ENCODE measurements at places on chromosomes 4 and X. TPM values are rescaled to one million over a fixed set of nuclear protein-coding genes. Genes with fewer than 3 reads are reported as not detected.

PNMA6A gene
- total RNA-seq = 0.75 TPM

- no peak for DNase-seq
Measured at GRCh38 chrX:151268836-151269235, 92.5 kb downstream of the GPR50 start.

- no peak for DNase-seq
Measured at GRCh38 chr4:186159613-186160012, 31.8 kb upstream of the CYP4V2 start.

- DNase-seq = no peak
Measured at GRCh38 chr4:186351668-186352194, 85.7 kb downstream of the F11 start.

- no peak for DNase-seq
Measured at GRCh38 chr4:114025176-114025777, 45.8 kb upstream of the ARSJ start.

- no peak for DNase-seq
Measured at GRCh38 chr4:42824278-42824977, 68.1 kb upstream of the GRXCR1 start.

GRCh38 chr4:6671648-6672047 is 22.0 kb upstream of the S100P start:
- no peak for DNase-seq

DNA sequence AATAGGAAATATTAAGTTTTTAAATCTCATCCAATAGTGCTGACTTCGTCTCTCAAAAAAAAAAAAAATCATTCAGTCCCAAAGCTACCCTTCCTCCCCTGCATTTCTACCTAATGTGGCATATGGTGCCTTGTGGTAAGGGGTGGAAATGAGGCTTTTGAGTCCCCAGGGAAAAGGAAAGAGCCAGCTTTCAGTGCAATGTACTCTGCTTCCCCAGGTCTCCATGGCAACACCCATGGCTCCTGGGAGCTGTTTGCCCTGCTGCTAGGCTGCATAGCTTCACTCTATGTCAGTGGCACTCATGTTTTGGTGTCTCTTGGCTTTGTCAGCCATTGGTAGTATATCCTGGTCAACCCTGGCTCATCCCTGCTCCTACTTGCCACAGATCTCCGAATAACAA is 175.9 kb downstream of the SLC39A8 start:
- no peak for DNase-seq

SSX2B gene
- total RNA-seq = not detected

- DNase-seq = no peak
Measured at GRCh38 chr4:122914938-122915337, 7.5 kb downstream of the NUDT6 start.

DNA sequence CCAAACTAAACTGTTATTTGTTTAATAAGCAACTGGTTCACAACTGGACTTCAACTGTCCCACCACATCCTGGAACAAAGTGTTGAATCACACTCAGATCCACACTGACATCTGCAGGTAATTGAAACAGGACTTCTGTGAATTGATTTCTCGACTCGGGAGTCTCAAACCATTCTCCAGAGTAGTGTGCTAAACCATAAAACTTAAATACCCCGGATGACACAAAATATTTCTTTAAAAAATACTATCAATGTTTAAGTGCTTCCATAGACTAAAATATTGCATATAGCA is 95.4 kb upstream of the PLAC1 start:
- no peak for DNase-seq

- no peak for DNase-seq
Measured at GRCh38 chr4:87018753-87019152, 83.9 kb downstream of the AFF1 start.

DNA sequence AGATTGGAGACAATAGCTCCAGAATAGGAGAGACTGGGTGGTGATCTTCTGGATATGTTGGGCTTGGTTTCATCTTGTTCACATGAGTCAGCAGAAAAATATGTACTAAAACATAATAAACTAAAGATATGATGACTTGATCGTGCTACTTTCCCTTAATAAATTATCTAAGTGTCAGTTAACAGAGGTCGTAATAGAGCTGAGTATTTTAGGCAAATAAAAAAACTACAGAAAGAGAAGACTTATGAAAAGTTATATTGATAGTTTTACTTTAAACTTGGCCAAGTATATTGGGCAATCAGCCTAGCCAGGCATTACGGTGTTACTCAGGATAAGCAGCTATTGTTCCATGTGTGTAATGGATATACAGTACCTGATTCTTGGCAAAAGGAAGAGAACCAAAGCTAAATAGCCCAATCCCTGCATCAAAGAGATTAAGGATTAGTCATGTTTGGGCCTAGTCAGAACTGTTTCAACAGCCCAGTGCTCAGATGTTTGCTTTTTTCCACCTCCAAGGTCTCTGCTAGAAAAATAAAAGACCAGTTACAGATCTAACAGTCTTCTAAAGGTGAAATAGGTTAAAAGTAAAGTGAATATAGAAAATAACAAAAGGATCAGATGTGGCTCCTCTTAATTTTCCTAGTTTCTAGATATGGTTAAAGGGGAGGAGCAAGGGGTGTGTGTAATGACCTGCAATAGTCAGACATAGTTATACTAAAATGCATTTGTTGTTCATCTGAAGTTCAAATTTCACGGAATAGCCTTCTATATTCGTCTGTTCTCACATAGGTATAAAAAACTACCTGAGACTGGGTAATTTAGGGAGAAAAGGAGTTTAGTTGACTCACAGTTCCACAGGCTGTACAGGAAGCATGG is 262.6 kb downstream of the ADGRL3 start:
- DNase-seq = no peak

- no peak for DNase-seq
Measured at GRCh38 chr4:108742451-108743420, 20.1 kb downstream of the ETNPPL start.

- no peak for DNase-seq
Measured at GRCh38 chrX:119728487-119728886, 29.9 kb upstream of the SOWAHD start.

NAP1L3 gene
- total RNA-seq = 9.3 TPM

DNA sequence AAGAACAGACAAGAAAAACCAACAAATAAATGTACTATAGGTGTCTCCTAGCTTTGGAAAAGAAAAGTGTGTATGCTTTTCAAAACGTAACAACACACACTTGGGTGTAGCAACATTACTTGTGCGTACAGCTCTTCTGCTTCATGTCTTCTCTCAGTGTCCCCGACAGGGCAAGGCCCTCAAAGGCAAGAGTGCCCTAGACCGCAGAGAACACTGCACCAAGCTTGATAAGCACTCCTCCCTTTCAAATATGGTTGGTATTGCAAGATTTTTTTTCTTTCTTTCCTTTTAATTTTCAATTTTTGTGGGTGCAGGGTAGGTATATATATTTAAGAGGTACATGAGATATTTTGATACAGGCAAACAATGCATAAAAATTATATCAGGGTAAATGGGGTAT is 106.8 kb downstream of the EIF4E start:
- no peak for DNase-seq

DNA sequence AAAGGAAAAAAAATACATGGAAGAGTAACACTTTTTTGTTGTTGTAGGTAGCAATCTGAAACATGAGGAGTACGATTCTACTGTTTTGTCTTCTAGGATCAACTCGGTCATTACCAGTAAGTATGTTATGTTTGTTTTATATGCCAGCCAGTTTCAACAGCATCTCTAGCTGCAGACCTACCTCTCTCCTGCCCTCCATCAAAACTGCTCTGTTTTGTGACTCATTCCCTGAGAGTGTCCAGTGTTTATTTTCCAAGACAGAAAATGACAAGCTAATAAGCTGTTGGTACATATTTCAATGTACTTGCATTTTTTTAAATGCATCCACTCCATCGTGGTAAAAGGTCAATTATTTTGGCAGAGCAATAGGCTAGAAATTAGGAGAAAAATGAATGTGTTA is 347 bp downstream of the AMTN start:
- no peak for DNase-seq

IL1RAPL2 gene
- not detected for total RNA-seq

DNA sequence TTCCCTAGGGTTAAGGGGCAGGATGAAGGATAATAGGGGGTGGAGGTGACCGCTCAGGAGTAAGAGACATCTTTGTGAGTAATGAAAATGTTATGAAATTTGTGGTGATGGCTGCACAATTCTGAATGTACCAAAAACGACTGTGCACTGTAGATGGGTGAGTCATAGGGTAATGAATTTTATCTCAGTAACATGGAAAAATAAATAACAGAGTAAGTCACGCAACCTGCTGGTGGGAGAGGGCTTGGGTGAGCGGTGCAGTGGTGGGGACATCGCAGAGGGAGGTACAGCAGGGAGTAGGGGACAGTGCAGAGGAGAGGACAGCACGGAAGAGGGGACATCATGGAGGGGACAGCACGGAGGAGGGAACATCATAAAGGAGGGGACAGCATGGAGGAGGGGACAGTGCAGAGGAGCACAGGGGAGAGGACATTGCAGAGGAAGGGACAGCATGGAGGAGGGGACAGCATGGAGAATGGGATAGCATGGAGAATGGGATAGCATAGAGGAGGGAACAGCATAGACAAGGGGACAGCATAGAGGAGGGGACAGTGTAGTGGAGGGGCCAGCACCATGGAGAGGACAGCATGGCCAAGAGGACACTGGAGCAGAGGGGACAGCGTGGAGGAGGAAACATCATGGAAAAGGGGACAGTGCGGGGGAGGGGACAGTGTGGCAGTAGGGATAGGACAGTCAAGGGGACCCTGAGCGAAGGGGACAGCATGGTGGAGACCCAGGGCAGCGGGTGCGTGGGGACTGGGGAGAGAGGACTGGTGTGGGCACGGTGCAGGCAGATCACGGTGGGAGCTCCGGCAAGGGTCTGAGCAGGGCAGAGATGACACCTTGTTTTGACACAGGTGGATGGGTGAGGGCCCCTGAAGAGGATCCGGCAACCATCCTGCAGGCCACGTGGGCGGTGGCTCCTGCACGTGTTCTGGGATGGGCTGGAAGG is 68.5 kb upstream of the MXD4 start:
- no peak for DNase-seq

GRCh38 chr4:147078875-147079658 is 133.4 kb upstream of the TTC29 start:
- no peak for DNase-seq

- DNase-seq = no peak
Measured at GRCh38 chr4:53235547-53235946, 130.3 kb downstream of the SCFD2 start.

DNA sequence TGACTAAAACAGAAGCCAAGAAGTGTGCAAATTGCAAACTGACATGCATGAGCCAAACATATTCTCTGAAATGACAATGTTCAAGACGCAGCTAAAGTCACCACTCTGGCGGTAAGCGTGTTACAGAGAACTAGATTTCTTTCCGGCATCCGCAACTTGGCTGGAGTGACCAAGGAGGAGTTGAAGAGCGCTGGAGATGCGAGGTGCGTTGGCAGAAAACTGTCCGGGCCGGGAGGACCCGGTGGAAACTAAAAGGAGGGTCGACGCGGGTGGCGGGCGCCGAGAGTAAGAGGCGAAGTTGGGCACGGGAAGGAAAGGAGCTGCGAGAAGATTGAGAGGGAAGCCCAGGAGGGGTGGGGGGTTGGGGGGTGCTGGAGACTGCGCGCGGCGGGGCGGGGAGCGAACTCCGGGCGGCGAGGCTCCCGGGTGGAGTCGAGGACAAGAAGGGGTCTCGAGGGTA is 807 bp downstream of the SEL1L3 start:
- DNase-seq = no peak

- no peak for DNase-seq
Measured at GRCh38 chr4:52091801-52092200, 40.7 kb downstream of the SPATA18 start.

DNA sequence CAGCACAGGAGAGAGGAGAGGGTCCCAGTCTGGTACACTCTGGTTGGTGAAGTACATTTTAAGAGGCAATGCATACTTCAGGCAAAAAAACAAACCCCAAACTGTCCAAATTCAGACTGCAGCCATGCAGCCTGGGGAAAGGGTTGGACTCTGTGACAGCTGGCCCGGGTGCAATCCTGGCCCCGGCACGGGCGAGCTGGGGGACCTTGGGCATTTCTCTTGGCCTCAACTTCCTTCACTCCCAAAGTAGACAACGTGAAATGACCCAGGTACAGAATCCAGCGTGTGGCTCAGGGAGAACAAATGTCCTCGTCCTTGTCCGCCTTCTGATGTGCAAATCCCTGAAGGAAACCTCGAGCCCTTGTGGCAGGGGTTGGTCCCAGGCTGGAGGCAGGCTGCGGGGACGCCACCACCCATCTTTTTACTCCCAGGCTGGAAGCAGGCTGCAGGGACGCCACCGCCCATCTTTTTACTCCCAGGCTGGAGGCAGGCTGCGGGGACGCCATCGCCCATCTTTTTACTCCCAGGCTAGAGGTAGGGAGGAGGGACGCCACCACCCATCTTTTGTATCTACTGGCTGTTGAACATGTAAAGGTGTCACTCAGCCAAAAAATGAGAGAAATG is 62.3 kb downstream of the ACOX3 start:
- DNase-seq = no peak

GYPE gene
- 5.6 TPM for total RNA-seq

All from naive thymus-derived CD8-positive, alpha-beta T cell (primary cell).